ENCODE measurements at places on chromosomes 6 and 20. TPM values are rescaled to one million over a fixed set of nuclear protein-coding genes. Genes with fewer than 3 reads are reported as not detected.

DNA sequence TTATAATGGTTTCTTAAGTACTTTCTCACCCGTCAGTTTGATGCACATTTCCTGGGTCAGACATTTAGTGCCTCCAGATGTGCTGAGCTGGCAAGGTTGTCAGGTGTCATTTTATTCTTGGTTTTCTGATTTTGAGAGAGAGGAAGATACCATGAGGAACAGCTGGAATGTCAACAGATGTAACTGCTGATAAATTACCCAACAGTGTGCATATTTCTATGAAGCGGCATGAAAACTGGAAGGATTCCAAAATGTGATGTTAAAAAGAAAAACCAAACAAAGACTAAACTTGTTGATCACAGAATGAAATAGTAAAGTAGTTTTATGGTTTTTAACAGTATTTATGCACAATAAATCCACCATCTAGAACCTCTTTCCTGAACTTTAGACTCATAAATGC lies 447.3 kb downstream of the HDGFL1 start:
- no peak for DNase-seq

- DNase-seq: no peak
Measured at GRCh38 chr6:168852376-168852884, 401.2 kb downstream of the THBS2 start.

DNA sequence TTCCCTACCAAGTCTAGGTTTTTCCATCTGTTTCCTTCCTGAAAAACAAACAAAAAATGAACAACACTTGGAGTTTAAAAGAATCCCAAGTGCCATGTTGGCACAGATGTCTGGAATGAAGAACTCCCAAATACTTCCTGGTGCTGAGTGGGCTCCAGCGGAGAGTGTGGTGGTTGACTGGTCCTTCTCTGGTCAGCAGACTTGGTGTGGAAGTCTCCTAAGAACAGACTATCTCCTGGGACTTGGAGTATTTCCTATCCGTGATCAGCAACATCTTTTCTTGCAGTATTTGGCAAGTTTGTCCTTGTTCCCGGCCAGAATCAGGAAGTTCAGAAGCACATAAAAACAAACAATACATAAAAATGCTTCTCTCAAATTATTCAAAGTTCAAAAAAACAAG lies 154.1 kb downstream of the MTFR2 start:
- no peak for DNase-seq

DNA sequence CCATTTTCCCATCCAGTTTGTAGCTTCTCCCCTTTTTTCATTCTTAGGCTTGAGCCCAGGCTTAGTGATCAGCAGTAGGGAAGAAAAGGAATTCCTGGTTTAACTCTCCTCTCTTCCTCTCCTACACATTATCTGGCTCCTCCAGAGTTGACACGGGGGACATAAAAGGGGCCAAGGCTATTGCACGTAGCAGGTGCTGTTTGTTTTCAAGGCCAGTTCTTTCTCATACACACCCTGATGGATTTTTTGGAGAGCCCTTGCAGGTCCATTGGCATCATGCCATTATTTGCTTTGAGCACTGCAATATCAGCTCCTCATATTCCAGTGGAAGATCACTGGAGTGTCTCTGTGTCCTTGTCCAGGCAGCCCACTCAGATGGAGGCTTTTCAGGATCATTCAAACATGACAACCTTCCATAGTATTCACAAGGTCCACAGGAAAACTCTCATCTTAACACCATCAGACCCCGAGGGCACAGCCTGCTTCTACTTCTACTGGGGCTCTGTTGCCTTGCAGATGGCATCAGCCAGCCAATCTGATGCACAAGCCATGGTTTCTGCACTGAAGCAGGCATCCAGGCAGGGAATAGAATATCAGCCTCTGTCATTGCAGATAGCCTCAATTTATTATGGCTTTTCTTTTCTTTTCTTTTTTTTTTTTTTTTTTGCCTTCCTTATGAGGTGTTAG lies 18.8 kb downstream of the PLCB4 start:
- no peak for DNase-seq

- DNase-seq: no peak
Measured at GRCh38 chr6:130027948-130028347, 9.6 kb downstream of the L3MBTL3 start.

- no peak for DNase-seq
Measured at GRCh38 chr6:107653183-107653580, 163.3 kb downstream of the SOBP start.

The OVOL2 gene
- total RNA-seq: 4.8 TPM
